ENCODE measurements at places on chromosomes 3 and 15.

DNA sequence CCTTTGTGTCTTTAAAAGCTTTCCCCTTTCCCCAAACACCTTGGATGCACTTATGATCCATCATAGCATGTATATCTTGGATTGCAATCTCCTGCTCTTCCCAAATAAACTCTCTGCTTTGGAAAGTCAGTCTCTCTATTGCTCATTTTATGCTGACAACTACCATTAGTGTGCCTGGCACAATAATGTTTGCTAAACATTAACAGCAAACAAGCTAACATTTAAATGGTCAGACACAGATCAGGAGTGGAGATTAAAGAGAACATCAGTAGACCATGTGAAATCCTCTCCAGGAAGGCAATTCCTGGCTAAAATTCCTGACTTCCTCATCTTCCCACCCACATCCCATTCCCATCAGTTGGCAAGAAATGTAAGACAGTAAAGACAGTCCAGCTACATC, 44.3 kb upstream of the EIF1B start:
- DNase-seq, result no peak

DNA sequence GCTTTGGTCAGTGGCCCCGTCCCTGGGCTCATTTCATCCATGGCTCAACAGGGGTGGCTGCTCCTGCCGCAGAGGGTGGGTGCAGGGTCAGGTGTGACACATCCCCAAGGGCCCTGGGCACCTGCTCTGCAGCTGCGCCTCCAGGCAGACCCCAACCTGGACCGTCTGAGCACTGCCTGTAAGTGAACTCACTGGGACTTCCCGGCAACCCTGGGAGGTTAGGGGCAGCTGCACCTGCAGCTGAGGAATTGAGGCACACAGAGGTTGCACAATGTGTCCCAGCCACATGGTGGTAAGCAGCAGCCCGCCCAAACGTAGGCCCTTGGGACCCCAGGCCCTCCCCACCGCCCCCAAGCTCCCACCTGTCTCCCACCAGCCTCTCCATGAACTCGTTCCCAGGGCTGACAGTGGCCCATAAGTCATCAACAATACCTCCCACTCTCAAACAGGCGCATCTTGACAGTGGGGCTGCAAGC, 55.1 kb downstream of the PLXNA1 start:
- DNase-seq, result no peak

DNA sequence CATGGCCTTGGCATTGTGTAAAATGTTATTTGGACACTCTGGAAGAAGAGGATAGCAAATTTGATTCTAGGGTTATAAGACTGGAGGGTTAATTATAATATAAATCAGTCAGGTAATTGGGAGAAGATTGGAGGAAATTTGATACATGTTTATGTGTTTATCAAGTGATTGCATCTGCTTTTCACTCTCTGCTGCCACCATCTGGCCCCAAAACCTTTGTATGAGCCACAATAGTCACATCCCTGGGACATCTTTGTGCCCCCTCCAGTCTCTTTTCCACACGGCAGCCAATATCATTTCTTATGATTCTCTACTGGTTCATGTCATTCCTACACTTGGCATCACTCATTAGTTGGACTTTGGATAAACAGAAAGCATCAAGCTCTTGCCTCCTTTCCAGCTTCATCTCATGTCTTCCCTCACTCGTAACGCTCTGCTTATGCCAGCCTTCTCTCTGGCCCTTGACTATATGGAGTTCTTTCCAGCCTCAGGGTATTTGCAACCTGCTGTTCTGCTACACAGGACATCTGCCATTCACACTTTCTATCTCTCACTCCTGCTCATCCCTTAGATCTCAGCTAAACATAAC, 602.3 kb upstream of the SUCLG2 start:
- DNase-seq, result peak; percentile 0

DNA sequence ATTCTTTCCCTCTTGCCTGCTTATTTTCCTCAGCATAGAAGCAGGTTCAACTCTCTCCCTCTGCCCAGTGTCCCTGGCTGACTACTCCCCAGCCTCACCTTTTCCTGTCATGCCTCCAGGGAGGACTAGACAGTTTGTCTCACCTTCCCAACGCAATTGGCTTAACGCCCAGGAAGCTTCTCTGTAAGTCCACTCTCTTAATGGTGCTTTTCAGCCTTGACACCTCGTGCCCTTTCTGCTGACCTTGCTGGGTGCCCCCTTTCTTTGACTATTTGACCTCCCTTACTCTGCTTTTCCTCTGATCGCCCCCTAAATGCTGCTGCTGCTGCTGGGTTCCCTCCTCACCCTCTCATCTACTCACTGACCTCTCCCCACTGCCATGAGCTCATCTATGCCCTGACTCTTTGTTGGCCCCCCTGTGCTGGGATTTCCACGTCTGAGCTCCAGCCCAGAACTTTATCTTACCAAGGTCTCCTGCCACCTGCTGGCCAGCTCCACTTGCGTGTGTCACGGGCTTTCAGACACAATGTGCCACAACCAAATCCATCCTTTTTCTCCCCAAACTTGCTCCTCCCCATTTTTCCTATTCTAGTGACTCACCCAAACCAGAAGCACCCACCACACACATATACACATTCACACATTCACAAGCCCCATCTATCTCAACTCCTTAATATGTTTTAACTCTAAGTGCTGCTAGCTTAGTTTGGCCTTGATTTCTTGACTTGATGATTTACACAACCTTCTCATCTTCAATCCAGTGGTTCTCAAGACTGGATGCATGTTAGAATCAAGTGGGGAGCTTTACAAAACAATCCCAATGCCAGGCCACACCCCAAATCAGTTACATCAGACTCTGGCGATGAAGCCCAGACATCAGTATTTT, 16.6 kb downstream of the EPB42 start:
- DNase-seq, result peak; percentile 26

- no peak for DNase-seq
These were observed 24.1 kb upstream of the MINAR1 start for GRCh38 chr15:79408041-79408440.

DNA sequence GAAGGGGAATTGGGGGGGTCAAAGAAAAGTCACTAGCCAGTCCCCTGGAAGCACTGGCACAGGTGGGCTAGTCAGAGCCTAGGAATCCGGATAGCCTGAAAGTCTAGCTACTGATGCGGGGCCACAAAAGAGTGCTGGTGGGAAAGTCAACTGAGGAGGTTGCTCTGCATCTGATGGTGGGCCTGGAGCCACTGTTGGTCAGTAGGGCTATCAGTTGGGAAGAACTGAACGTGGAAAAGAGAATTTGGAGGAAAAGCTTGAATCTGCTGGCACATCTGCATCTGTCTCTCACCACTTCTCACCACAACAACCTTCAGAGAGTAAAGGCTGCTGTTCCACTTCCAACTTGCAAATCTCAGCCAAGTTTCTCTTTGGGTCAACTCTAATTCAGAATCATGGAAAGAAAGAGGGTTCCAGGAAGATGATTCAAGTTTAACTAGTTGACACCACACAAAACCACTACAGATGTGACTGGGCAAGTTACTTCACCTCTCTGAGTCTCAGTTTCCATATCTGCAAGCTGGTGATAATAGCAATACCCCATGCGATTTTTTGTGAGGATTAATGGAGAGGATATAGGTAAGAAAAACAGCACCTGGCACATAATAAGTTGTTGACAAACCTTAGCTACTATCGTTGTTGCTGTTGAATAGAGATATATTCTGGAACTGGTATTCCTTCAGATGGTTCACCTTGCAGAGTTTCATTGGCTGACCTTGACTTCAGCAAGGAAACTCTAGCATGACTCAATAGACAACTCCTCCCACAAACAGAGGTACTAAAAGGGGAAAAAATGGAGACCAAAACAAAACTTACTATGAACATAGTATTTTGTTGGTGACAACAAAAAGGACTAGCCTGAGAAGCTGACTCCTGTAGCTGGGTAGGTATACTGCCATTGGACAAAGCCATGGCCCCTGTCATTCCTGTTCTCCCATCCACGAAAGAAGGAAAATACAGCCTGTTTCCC, 280.2 kb upstream of the STT3B start:
- no peak for DNase-seq

Measured in stimulated activated naive CD4-positive, alpha-beta T cell treated with Interleukin-2 at 50 U/mL for 16 hours (primary cell).